ENCODE measurements at places on chromosomes 11 and 22.

DNA sequence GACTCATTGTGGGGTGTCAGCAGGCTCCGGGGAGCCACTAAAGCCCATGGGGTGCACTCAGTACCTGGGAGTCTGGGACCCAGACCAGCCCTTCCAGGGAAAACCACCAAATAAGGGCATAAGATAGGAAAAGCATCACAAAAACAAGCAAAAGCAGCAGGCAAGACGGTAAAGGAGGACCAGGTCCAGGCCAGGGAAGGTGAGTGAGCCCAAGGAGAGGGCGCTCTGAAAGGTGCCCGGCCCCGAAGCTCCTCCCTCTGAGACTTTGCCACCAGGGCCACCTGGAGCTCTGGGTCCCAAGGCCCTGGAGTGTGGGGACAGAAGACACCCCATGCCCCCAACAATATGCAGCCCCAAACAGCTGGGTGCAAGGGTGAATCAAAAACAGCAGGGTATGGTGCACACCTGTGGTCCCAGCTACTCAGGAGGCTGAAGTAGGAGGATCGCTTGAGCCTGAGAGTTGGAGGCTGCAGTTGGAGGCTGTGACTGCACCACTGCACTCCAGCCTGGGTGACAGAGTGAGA lies 5.2 kb upstream of the IL17REL start:
- no peak for DNase-seq

DNA sequence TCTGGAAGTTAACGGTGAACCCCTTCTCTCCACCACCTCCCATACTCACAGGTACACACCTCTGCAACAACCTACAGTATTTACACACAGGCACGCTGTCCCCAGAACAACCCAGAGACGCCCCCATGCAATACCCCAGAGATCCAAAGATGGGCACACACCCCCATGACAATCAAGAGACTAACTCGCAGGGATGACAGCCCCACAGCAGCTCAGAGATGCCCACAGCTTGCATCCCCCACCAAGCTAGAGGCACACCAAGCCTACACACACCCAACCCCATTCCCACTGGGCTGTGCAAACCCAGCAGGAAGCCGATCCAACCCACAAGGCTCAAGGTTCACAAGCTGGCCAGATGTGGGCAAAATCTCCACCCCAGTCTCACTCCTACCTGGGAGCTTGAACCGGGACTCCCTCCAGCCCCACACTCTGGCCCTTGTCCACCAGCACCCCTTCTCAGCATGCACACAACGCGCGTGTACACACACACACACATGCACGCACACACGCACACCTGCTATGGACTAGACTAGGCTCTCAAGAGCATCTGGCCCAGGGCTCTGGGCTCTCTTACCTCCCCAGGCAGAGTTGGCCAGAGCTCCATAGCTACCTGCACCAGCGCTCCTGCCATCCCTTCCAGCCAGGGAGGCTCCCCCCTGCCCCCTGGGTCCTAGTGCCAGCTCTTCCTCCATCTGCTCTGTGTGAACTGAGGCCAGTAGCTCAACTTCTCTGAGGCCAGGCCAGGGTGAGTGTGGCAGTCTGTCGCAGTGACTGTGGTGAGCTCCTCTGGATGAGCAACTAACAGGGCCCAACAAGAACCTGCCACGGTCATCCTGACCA lies 11.5 kb downstream of the STARD10 start:
- no peak for DNase-seq

DNA sequence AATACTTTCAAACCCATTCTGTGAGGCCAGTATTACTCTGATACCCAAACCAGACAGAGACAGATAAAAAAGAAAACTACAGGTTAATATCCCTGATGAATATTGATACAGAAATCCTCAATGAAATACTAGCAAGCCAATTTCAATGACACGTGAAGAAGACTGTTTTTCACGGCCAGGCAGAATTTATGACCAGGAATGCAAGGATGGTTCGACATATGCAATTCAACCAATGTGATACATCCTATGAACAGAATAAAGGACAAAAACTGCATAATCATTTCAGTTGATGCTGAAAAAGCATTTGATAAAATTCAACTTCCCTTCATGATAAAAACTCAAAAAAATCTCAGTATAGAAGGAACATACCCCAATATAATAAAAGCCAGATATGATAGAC lies 44.5 kb downstream of the SLC22A24 start:
- DNase-seq, result no peak

DNA sequence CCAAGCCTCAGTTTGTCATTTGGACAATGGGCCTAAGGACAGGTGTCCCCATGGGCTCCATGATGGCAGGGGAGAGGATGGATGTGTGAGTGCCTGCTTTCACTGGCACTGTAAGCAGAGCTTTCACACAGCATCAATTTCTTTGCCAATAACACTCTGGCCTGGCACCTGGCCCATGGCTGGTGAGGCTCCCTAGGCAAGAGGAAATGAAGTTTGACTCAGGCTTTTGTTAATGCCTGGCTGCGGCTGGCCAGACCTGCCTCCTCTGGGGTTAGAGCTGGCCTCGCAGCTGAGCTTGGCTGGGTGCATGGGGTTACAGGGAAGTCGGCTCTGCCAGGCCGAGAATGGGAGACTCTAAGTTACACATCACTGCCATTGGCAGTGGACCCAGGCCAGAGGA lies 30.0 kb upstream of the SEZ6L start:
- no peak for DNase-seq

- DNase-seq, result no peak
These were observed 1.6 kb downstream of the KIAA0930 start for GRCh38 chr22:45238957-45239680.

DNA sequence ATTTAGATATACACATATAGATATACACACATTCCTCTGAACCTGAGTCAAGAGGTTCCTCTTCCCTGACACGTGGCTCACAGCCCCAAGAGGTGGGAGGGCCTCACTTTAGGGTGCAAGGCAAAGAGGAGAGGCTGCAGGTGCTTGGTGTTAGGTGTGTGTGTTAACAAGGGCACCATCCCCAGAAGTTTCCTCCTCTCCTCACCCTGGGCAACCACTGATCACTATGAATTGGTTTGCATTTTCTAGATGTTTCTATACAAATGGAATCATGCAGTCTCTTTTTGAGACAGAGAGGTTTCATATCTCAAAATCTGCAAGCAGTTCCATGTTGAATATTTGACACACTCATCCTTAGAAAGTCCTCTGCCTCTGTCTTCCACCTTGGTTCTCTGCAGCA lies 120.9 kb upstream of the NECTIN1 start:
- DNase-seq, result no peak

DNA sequence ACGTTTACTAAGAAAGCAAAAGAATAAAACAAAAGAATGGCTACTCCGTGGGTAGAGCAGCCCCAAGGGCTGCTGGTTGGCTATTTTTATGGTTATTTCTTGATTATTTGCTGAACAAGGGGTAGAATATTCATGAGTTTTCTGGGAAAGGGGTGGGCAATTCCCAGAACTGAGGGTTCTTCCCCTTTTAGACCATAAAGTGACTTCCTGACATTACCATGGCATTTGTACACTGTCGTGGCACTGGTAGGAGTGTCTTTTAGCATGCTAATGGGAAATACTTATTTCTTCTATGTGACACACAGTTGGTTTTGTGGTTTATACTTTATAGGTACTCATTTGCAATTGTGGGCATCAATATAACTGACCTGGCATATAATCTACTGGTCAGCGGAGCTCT lies 56.3 kb downstream of the SLN start:
- DNase-seq, result no peak

DNA sequence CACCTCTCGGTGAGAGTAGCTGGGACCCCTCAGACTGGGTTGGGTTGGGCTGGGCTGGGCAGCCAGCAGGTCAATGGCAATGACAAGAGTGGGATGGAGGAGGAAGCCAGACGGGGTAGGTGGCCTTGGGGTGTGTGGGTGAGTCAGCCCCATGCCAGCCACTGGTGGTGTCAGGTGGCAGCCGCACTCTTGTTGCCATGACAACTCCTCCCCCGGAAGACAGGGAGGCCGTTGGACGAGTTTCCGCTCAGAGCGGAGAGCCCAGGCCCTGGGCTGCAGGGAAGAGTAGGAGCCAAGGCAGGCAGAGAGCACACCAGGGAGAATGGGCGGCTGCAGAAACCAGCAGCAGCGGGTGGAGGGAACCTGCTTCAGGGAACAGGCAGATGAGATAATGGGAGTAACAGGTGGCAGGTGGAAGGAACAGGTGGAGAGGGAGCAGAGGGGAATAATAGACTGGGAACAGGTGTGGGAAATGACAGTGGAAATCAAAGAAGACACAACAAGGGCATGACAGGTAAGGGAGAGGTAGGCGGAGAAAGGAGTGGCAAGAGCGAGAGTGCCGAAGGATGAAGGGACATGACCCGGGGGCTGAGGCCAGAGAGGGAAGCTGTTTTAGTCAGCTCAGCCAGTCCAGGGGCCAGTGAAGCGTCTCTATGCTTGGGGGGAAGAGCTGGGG lies 8.7 kb downstream of the SPTBN2 start:
- DNase-seq, result no peak

- DNase-seq, result no peak
These were observed 45.5 kb downstream of the KCNJ1 start for GRCh38 chr11:128821556-128821955.

DNA sequence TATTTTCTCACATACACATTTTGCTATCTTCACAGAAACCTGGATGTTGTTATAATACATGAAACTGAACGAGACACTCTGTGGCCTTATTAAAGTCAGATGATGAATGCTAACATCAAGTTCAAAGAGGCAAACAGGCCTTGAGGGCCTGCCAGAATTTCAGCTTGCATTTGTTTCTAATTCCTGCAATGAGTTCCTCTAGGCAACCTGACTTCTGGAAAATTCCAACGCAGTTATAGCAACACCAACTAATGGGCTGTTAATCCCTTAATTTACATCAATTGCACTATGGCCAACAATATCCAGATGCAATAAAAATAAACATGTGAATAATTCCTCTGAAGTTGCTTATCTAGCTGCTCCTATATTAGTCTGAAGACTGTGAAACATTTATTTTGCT lies 19.1 kb downstream of the PAX6 start:
- no peak for DNase-seq

- DNase-seq, result no peak
These were observed 8.5 kb downstream of the ACAD8 start for GRCh38 chr11:134261626-134262488.

DNA sequence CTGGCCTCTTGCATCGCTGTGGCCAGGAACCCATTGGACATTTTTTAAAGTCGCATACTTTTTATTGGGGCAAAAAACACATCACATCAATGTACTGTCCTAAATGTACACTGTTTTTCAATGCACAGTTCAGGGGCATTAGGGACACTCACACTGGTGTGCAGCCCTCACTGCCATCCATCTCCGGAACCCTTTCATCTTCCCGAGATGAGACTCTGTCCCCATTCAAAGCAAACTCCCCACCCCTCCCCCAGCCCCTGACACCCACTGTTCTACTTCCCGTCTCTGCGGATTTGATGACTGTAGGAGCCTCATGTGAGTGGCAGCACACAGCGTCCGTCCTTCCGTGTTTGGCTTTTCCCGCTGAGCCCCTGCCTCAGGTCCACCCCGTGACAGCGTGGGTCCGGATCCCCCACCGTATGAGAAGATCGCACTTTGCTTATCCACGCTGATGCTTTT lies 41.8 kb upstream of the TH start:
- peak; percentile 24 for DNase-seq

DNA sequence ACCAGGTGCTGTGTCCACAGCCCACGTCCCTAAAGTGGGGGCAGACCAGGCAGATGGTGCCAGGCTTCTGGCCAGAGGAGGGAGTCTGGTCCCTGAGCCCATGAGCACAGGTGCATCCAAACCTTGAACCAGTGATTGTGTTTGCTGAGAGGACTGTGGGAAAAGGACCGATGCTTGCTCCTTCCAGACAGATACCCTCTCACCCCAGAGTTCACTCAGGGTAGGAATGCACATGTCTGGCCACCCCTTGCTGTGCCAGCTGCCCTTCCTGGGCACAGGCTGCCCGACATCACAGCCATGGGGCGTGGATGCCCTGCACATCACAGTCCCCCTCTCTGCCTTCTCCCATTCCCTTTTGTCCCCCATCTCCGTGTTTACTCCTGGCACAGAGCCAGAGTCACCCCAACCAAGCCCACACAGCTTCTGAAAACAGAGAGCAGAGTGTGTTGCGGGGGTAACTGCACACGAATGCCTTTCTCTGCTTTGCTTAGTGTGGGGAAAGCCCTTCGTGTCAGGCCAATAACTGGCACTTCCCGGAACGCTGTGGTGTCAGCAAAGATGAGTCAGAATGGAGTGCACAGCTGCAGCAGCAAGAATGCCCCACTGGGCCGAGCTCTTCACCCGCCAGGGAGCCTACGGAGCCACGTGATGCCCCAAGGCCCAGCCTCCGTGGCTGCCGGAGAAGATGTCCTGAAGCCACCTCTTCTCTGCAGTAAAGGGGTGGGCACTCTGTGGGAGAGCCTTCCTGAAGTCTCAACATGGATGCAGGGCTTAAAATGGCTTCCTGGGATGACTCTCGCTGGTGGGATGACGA lies 7.6 kb downstream of the CARS1 start:
- DNase-seq, result peak; percentile 43

GRCh38 chr22:36192542-36192941 lies 9.1 kb downstream of the APOL4 start:
- DNase-seq, result no peak

GRCh38 chr11:10669258-10670033 lies 24.1 kb downstream of the IRAG1 start:
- no peak for DNase-seq

- no peak for DNase-seq
These were observed 11.9 kb downstream of the MRGPRX3 start for GRCh38 chr11:18144243-18144642.

GRCh38 chr22:26632422-26633155 lies 10.8 kb downstream of the CRYBA4 start:
- DNase-seq, result no peak

DNA sequence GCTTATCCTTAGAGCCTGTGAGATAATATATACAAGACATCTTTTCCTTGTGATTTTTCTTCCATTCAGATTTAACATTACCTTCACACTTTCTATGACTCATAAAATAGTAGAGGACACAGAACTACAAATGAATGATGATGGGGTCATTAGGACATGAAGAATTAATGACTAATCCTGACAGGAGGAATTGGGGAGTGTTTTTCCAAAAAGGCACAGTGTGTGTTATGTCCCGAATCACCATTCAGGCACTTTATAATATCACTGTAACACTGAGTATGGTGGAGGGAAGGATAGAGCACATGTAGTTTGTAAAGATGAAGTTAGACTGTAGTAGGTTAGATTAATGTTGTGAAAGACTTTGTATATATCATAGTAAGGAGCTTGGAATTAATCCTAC lies 391.3 kb downstream of the JRKL start:
- DNase-seq, result no peak

- DNase-seq, result no peak
These were observed 8.4 kb upstream of the ARHGAP20 start for GRCh38 chr11:110720431-110721275.

GRCh38 chr11:86390487-86390886 lies 15.8 kb downstream of the CCDC81 start:
- no peak for DNase-seq
